OCI-M1 (cell line): ENCODE measurements at places on chromosomes 1 and 21.
A peak's percentile ranks its signal among the peaks of the same experiment; 100 is the strongest.

DNA sequence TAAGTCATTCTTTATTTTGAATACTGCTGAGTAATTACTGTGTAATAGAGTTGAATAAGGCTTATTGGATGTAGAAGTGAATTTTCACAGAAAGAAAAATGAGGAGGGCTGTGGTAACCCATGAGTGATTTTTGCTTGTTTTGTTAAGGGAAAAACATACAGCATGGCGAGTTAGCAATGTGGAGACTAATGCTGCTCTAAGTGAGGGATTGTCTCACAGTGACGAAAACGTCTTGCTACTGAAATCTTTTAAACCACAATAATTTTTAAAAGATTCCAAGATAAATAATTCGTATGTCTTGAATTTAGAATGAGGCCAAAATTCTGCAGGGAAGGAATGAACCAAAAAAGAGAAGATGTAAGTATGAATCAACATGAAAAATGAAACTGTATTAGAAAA, 16.2 kb upstream of the PLA2G4A start:
- DNase-seq = no peak

DNA sequence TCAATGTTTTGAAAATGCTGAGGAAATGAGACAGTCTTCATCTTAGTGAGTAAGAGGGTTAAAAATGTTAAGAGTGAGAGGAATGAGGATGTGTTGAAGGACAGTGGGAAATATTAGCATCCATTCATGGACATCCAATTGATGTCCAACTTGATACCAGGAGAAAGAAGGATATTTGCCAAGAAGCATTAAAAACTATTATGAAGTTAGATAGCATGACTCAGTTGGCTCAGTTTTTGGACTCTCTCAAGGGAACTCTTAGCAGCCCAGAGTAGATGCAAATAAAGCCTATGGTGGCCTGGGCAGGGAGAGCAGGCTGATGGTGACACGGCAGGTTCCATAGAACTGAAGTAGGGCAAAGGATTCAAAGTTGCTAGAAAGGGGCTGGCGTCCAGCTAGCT, 171.0 kb downstream of the ZZZ3 start:
- no peak for DNase-seq

- no peak for DNase-seq
These were observed 100.1 kb downstream of the ATF6 start for GRCh38 chr1:161866241-161866640.

GRCh38 chr1:109995536-109995935, 11.0 kb downstream of the AHCYL1 start:
- DNase-seq = no peak

- DNase-seq = no peak
These were observed 11.6 kb downstream of the ARHGEF2 start for GRCh38 chr1:155966750-155967149.

DNA sequence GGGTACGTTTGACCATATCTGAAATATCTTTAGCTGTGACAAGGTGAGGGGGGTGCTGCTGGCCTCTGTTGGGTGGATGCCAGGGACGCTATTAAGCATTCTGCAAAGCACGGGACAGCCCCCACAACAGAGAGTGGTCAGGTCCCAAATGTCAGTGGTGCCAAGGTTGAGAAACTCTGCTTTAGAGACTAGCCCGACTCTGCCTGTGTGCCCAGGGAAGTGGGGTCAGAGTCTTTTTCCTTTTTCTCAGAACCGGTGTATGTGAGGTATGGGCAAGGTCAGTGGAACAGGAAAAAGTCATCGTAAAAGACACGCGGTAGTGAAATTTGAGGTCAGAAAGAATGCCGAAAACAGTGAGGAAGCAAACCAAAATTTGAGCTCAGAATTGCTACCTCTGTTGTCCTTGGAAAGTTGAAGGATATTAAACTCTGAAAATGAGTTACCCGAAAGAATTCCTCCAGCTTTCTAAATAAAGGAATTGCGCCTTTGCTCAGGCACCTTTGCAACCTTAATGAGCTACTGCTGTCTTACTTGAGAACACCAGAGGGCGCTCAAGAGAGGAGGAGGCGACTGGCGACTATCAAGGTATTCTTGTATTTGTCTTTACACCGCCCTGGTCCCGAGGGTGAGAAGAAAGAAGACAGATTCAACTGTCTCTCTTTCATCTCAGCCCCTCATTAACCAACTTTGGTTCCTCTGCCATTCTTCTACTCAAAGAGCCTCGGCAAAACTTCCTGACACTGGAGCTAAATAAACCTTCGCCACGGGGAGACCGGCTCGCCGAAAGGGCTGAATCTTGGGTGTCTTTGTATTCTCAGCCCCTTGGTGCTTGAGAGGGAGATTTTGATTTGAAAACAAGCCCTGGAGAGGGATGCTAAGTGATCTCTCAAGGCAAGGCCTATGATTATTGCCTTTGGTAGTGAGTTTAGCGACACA, 85.4 kb upstream of the OLIG2 start:
- peak; percentile 63 for DNase-seq

DNA sequence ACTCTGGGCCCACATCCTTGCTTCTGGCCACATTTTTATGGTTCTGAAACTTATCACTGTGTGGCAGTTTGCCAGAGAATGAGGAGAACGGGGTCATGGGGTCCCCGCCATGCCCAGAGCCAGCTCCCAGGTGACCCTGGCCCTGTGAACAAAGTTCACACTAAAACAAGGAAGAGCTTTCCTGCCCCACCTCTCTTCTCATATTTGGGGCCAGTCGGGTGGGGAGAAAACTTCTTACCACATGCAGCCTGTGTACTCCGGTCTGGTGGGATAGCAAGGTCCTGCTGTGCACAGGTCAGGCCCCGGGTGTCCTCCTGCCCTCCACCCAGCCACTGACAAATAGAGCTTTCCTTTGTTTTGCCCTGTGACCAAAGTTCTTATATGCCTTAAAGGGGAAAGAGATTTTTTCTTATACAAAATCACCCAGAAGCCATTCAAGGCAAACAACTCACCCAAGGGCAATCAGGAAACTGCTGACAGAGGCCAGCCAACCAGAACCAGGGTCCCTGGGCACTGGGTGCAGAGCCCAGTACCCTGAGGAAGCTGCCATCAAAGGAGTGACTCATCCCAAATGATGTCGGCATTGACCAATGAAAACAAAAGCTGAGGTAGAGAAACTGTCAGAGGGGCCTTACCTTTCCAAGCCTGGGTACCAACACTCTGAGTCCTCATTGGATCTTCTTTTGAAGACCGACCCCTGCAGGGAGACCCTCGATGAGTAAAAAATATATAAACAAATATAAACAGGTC, 53.6 kb downstream of the OLIG1 start:
- no peak for DNase-seq

- no peak for DNase-seq
These were observed 5.0 kb downstream of the CHRNB2 start for GRCh38 chr1:154572468-154573167.

GRCh38 chr1:170672316-170672715, 8.4 kb downstream of the PRRX1 start:
- DNase-seq = no peak

GRCh38 chr21:37435711-37436110, 69.1 kb downstream of the DYRK1A start:
- DNase-seq = no peak

DNA sequence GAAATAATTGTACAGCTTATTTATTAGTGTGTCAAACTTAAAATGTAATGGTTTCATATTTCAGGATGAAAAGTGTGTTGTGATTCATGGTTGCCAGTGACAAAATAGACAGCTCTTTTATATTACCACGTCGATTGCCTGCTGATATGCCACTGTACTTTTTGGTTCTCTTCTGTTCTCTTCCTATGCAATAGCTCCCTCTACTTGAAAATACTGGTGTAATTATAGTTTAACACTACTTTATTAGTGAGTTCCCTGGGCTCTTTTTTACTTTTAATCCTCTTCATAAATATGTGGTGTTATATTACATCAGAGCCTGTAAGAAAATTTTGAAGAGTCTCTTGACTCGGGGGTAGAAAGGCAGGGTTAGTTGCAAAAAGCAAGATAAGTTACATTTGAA, 111.3 kb downstream of the PATJ start:
- DNase-seq = peak; percentile 58

DNA sequence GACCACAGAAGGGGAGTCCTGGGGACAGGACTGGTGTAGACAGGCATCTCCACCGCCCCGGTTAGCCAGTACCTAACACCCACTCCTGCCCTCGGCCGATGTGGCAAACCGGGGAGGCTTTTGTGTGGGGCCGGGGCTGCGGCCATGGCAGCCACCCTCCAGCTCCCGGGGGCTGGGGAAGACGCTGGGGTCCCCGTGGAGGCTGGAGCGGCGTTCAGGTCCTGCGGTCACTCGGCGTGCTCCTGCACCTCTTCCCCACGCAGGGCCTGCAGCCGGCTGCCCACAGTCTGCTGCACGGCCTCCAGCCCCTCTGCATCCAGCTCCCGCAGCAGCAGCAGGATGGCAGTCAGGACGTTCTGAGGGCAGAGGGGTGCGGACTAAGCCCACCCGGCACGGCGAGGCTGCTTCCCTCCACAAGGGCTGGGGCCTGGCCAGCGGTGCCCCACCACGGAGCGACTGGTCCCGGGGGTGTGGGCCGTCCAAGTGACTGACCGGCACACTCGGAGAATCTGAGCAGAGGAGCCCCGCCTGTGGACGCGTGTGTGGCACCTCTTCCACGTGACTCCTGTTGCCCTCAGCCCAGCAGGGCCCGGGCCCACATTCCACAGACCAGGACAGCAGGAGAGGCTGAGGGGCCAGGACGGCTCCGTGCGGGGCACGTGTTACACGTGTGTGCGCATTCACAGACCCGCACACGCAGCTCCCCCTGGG, 9.1 kb downstream of the CFAP410 start:
- no peak for DNase-seq

DNA sequence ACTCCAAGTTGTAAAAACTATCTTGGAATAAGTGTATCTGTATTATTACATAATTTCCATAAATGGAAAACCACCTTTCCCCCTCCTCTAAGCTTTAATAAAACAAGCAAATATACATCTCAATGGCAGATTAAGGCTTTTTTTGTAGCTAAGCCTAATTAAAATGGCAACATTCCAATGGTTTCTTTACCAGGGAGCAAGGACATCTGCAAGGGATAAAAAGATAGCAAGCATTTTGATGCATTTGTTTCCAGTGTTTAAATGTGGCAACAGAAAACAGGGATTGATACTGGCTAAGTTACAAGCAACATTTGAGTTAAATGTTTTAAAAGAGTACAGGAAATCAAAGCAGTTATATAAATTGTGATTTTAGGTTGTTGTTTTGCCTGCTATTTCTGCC, 1012.7 kb downstream of the ADGRL2 start:
- no peak for DNase-seq

GRCh38 chr1:2186901-2187300, 7.7 kb downstream of the FAAP20 start:
- DNase-seq = no peak

GRCh38 chr21:42640486-42640885, 12.9 kb upstream of the PDE9A start:
- peak; percentile 80 for DNase-seq

- no peak for DNase-seq
These were observed 174.3 kb upstream of the DUSP10 start for GRCh38 chr1:221916176-221916575.

DNA sequence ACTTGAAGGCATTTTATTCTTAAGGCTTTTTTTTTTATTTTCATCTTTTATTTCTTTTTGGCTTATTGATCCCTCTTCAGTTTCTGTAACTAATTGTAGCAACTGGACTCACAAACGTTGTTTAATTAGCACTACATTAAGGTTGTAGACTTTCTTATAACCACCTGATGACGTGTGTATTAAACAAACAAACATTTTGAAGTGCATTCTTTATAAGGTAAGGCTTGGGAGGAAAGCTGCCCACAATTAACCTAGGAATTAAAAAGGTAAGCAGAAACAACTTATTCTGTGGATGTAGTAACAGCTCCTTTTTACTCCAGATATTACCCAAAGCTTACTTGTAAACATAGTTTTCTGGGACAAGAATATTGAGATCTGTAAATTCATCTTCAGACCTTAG, 55.0 kb downstream of the CAMSAP2 start:
- DNase-seq = no peak

DNA sequence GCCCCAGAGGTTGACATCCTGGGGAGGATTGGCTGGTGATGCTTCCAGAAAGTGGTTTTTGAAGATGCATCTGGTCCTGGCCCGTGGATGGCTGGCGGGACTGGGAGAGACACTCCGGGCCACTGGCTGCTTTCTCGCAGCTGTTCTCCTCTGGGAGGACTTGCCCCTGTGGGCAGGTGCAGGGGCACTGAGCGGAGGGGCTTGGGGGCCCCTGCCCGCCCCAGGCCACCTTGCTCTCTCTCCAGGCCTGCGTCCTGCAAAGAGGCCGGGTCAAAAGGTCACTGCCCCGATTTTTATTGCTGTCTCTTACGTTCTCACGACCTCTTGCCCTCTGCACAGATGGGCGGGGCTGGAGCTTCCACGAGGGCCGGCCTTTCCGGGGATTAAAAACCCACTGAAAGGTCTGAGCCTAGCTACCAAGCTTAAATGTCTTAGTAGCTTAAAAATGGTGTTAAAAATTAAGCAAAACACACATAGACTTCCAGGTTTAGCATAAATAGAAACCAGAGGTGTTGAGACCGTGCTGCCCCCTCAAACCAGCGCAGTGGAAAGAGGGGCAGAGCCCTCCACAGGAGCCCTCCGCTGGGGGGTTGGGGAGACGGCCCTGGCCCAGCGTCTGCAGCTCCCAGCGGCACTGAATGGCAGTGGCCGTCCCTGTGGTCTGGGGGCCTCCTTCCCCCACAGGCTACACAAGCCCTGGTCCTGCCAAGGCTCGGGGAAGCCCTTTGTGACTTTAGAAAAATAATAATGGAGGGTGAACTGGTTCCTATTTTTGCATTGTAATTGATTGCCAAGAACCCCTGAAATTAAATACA, 43.9 kb downstream of the SKI start:
- DNase-seq = no peak

DNA sequence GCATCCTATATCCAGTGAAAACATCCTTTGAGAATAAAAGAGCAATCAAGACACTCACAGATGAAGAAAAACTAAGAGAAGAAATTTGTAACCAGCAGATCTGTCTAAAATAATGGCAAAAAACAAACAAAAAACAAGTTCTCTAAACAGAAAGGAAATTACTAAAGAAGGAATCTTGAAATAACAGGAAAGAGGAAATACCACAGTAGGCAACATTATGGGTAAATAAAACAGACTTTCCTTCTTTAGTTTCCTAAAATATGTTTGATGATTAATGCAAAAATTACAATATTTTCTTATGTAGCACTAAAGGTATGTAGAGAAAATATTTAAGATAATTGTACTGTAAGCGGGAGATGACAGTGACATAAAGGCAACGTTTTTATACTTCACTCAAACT, 23.5 kb downstream of the SLC19A1 start:
- no peak for DNase-seq

GRCh38 chr1:65167586-65168242, 19.7 kb downstream of the AK4 start:
- no peak for DNase-seq

GRCh38 chr1:245094954-245095353, 59.8 kb upstream of the KIF26B start:
- no peak for DNase-seq
